ENCODE measurements at places on chromosomes 16 and 17.
A peak's percentile ranks its signal among the peaks of the same experiment; 100 is the strongest.

DNA sequence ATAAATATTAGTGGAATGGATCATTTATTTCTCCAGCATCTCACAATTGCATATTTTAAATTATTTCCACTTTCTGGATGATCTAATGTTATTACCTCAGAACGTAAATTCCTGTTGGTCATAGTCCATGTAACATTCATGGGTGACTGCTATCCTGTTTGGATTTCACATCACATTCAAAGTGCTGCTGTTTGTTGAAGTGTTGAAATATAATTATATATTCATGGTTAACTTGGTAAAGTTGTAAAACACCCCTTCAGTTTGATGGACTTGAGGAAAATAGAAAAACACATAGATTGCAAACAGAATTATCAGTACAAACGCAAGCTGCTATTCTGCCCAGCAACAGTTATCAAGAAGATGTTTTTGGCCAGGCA is 59.6 kb downstream of the TANGO6 start:
- no peak for DNase-seq

DNA sequence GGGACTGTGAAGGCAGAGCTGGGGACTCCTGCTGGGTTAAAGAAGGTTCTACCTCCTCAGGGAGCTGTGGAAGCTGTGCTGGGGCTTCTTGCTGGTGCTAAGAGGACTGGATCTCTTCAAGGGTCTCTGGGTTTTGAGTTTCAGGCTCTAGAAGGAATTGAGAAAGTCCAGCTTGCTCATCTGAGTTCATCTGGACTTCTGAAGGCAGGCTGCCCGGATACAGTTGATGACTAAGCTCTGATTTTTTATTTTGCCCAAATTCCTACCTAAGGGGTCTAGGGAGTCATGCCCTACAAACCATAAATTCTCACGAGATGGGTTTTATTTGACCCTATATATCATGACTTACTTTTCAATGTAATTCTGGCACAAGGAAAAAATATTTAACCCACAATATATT is 46.8 kb upstream of the TMEM97 start:
- DNase-seq, result no peak

- no peak for DNase-seq
These were observed 4.4 kb downstream of the TBX6 start for GRCh38 chr16:30087181-30087898.

- no peak for DNase-seq
These were observed 120.9 kb downstream of the BCAS3 start for GRCh38 chr17:60798576-60798975.

DNA sequence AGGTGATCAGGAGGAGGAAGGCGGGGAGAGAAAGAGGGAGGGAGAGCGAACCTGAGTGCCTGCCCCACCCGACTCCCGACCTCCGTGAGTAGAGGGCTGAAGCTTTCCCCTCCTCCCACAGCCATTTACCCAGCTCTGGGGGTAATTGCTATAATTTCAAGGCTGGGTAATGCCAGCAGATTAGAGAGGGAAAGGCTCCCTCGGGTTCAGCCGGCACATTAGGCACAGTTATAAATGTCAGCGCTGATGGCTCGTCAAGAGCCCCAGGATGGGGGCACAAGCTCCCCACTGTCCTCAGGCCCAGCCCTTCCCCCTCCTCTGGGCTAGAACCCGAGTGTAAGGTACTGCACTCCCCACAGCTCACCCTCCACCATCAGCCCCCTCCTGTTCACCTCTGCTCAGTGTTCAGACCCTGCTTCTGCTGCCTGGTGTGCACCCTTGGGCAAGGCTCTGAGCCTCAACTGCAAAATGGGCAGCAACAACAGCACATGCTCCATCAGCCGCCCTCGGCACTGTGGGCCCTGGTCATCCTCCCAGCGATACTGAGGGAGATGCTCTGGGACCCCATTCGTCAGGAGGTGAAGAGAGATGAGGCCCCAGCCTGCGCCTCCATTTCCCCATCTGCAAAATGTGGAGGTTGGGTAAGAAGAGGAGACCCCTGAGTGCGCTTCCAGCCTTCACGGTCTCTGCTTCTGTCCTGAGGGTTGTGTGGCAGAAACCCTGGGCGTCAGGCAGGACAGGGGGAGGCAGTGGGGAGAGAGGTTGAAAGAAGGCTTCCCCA is 77.2 kb downstream of the NT5M start:
- no peak for DNase-seq

DNA sequence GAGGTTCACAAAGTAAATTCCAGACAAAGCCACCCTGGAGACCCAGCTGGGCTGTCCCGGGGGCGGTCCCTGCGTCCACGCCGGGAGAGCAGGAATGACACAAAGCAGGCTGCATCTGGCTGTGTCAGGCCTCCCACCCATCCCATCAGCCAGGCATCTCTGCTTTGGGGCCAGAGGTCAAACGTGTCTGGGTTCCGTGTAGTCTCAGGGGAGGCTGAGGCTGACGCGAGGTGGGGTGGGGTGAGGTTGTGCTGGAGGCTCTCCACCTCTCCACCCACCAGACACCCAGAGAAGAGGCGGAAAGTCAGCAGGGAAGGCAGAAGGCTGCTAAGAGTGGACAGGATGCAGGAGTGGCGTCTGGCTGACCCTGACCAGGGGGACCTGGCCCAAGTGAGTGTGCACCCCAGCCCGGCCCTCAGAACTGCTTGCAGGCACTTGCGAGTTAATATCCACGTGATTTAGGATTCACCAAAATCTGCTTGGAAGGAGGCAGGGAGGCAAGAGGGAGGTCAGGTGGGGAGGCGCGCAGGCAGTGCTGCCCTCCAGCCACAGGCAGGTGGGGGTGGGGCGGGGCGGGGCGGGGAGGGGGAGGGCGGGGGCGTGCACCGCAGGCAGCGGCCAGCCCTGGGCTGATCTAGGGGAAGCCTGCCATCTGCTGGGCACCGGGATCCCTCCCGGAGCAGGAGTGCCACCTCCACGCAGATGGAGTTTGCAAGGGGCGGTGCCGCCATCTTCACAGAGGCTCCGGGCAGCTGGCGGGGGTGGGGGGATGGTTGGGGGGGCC is 44.3 kb downstream of the TBC1D16 start:
- DNase-seq, result peak; percentile 82

GRCh38 chr17:15038656-15039055 is 226.5 kb downstream of the PMP22 start:
- DNase-seq, result no peak

DNA sequence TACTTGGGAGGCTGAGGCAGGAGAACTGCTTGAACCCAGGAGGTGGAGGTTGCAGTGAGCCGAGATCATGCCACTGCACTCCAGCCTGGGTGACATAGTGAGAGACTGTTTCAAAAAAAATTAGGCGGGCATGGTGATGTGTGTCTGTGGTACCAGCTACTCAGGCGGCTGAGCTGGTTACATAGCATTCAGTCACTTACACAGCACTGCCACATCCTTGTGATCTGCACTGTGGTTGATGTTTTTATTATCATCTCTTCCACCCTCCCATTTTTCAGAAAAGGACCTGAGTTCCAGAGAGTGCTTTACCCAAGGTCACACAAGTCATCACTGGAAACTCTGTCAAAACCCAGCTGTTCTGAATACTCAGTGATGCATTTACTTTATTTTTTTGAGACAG is 14.8 kb upstream of the KPNB1 start:
- DNase-seq, result no peak
